Activated CD8-positive, alpha-beta memory T cell treated with anti-CD3 and anti-CD28 coated beads for 4 hours (primary cell): ENCODE measurements at places on chromosomes 12 and 14.

- no peak for DNase-seq
Observed at GRCh38 chr12:42129595-42130204, 15.0 kb downstream of the GXYLT1 start.

DNA sequence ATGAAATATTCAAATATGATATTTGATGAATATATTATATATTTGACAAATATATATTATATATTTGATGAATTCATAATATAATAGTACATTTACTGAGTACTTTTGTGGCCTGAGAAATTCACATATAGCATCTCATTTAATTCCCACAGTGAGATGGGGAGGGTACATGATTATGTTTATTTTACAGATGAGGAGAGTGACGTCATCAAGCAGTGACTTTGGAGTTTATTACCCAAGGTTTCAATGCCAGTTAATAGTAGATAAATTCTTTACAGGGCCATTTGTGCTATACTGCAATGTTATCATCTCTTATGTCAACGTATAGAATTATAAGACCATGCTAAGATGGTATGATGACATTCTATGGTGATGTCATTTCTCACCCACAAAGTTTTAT lies 352.7 kb downstream of the TMTC2 start:
- no peak for DNase-seq

- no peak for DNase-seq
Observed at GRCh38 chr14:83041224-83041623, 1507.6 kb upstream of the SEL1L start.

GRCh38 chr14:26261368-26262122 lies 336.3 kb downstream of the NOVA1 start:
- no peak for DNase-seq

GRCh38 chr14:24438223-24439097 lies 4.1 kb downstream of the SDR39U1 start:
- no peak for DNase-seq

DNA sequence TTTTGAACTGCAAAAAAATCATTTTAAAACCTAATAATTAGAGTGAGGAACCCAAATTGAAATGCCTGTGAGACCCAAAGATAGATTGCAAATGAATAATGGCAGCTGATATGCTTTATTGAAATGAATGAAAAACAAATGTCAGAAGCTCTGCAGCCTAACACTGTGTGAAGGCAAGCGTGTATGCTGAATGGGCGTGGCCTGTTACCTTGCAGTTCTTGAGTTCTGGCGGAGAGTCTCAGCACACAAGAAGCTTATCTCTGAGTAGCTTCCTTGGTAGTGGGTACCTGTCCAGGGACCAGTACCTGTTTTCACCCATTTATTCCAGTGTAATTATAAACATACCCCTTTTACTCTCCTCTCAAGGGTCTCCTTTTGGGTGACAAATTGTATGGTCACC lies 341.2 kb downstream of the NPAS3 start:
- no peak for DNase-seq

DNA sequence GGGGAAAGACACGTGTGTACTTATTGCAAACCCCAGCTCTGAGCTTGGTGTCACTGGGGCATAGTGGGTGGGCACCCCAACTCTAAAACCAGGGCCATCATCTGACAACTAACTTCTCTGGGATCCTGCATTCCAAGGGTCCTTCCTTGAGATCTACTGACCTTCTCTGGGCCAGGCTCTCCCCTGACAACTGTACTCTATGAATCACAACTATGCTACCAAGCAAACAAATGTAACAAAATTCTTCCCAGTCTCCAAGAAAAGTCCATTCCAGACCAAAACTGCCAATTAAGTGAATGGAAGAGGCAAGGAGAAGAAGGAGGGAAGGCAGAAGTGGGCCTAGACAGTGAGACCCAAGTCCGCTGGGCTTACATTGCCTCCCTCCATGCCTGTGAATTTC lies 38.2 kb downstream of the VWF start:
- DNase-seq = no peak

- no peak for DNase-seq
Observed at GRCh38 chr12:1305791-1306500, 288.4 kb downstream of the FBXL14 start.

DNA sequence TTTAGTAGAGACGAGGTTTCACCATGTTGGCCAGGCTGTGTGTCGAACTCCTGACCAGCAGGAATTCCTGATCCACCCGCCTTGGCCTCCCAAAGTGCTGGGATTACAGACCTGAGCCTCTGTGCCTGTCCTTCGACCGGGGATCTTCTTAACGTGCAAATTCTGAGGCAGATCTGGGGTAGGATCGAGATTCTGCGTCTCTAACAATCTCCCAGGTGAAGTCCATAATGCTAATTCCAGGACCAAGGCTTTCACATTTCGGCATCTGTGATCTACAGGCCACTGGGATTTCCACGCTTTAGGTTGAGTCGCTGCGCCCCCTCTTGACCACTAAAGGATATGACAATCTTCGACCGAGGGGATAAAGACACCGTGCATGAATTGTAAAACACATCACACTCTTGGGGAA lies 24.8 kb downstream of the FOS start:
- no peak for DNase-seq

DNA sequence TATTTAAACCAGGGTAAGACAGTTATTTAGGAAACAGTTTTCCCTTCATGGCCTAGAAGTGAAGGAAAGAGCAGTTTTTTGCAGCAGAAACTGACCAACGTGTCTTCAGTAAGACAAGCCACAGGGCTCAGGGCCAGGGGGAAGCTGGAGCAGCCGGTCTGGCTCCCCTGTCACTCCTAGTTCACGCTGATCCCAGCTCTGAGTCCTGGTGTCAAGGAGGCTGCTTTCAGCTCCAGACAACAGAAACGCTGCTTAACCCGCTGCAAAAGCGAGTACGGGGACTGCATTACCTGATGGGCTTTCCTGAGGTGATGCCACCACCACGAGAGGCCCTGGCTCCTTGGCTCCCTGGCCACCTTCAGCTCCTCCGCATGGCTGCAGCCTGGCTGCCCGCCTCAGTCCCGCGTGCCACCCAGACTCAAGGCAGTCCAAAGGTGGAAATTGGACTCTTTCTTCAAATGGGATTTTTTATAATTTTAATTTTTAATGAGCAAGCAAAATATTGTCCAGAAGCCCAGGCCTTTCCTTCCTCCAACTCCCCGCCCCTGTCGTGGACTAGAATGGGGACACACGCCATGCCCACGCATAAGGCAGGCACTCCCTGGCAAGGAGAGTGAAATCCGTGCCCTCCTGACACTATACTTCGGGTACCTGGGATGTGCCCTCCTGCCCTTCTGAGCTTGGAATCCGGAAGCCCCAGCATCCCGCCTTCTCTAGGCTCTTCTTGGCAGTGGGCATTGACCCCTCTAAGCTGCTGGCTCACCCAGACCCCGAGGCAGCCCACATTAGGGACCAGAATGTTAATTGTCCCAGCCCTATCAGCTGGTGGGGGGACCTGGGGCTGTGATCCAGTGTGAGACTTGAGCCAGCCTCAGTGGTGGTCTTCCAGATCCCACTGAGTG lies 85.0 kb downstream of the PAPOLA start:
- DNase-seq = no peak
